Effector memory CD4-positive, alpha-beta T cell (primary cell): ENCODE measurements at places on chromosomes 13 and 19.

DNA sequence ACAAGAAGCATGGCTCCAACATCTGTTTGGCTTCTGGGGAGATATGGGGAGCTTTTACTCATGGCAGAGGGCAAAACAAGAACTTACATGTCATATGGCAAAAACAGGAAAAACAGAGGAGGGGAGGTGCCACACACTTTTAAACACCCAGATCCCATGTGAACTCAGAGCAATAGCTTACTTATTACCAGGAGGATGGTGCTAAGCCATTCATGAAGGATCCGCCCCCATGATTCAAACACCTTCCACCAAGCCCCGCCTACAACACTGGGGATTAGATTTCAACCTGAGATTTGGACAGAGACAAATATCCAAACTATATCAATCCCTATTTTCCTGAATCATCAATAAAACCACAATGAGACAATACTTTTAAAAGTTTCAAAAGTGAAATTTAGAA is 712.1 kb downstream of the PCDH9 start:
- no peak for DNase-seq

- DNase-seq, result no peak
Observed at GRCh38 chr13:80757694-80758093, 416.8 kb upstream of the SPRY2 start.

GRCh38 chr13:113050734-113051431 is 54.7 kb upstream of the F7 start:
- DNase-seq, result no peak

GRCh38 chr19:1648459-1648849 is 4.0 kb downstream of the TCF3 start:
- DNase-seq, result no peak

- no peak for DNase-seq
Observed at GRCh38 chr13:21053231-21053630, 8.2 kb downstream of the LATS2 start.

DNA sequence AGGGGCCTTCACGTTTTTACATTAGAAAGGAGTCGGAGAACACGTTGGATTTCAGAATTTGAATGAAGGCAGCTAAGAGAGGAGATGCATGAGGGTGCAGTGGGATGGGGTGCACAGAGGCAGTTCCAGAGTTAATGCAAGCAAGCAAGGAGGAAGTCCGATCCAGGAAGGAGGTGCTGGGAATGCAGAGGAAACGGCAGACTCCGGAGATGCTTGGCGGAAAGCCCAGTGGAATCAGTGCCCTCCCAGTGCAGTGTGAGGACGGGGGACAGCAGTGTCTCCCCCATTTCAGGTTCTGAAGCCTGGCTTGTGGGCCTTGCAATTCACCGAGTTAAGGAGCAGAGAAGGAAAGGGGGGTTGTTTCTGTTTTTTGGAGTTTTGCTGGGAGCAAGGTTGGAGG is 100.4 kb downstream of the COL4A2 start:
- DNase-seq, result no peak

GRCh38 chr19:44741841-44742329 is 6.6 kb upstream of the BCL3 start:
- DNase-seq, result no peak

GRCh38 chr19:37933937-37934358 is 26.9 kb downstream of the SIPA1L3 start:
- no peak for DNase-seq

- no peak for DNase-seq
Observed at GRCh38 chr13:67101730-67102467, 128.2 kb downstream of the PCDH9 start.

DNA sequence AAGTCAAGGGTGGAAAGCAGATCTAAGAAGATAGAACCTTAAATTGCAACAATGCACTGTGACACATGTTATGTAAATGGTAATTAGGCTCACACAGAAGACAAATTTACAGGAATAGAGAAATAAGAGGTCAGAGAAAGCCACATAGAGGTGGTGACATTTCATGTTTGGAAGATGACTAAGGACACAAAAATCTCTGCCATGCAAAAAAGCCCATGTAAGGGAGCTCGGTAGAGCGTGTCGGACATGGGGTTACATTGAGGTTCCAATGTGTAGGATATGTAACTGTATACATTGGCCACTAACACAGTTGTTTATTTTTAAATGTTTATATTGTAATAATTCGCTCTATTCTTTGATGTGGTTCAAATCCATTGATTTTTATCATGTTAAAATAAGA is 33.7 kb downstream of the SUGT1 start:
- DNase-seq, result no peak

- DNase-seq, result no peak
Observed at GRCh38 chr13:77981281-77981881, 62.8 kb upstream of the EDNRB start.

- DNase-seq, result no peak
Observed at GRCh38 chr13:73548449-73548848, 489.6 kb downstream of the KLF5 start.
